Stimulated activated CD8-positive, alpha-beta memory T cell treated with anti-CD3 and anti-CD28 coated beads, Interleukin-15, amount 100 ng/mL, for 48 hours (primary cell): ENCODE measurements at places on chromosomes 2 and 18.

- DNase-seq, result no peak
Measured at GRCh38 chr2:44974064-44974715, 32.7 kb downstream of the SIX3 start.

GRCh38 chr2:239283961-239284795, 116.6 kb downstream of the HDAC4 start:
- DNase-seq, result no peak

DNA sequence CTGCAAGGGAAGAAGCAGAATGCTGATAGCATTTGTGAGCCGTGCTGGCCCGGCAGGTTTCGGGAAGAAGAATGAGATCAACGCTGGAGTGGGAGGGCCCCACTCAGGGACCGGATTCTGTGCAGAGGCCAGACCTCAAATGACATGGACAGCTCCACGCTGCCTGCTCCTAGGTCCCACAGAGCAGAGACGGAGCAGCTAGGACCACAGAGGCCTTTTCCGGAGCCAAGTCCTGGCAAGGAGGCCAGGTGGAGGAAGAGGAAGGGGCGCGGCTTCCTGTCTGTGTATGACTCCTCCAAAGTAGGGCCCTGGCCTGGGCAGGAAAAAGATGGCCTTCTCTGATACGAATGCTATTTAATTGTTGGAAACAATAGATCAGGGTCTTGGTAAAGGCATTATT, 139.9 kb downstream of the LRRC30 start:
- no peak for DNase-seq

GRCh38 chr2:29012211-29012681, 31.1 kb downstream of the TOGARAM2 start:
- peak; percentile 32 for DNase-seq

DNA sequence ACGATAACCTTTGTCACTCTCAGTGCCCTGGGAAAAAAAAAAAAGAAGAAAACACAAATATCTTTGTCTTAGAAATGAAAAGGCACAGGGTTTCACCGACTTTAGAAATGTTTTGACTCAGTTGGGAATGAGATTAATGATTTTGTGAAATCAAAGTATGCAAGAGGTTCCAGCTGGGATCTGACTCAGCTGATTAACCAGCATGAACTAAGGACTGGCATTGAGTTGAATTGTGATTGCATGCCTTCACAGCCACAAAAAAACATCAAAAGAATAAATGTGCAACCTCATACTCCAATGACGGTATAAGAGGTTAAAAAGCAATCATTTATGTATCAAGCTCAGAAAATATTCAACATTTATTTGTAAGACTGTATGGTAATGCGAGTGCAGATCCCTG, 566.6 kb upstream of the DSEL start:
- DNase-seq, result no peak

DNA sequence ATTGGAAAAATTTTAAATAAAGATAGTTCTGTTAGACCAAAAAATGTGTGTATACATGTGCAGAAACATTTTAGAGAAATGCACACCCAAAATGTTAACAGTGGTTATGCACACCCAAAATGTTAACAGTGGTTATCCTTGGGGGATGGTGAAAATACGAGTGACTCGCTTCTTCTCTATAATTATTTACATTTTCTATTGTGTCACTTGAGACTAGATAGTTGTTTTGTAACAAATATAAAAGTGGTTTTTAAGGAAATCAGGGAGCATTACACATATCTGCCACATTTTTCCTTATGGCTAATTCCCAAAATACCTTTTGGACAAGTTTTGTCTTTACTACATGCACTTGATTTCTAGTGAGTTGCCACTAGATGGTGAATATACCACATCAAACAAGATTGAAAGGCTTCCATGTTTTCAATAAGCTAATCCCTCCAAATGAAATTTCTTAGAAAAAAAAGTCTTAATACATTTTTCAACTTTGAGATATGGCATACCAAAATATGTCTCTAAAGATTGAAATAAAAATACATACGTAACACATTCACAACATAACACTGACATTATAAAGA, 9.0 kb upstream of the HIBCH start:
- no peak for DNase-seq

GRCh38 chr18:63553081-63553480, 10.9 kb downstream of the SERPINB12 start:
- no peak for DNase-seq

DNA sequence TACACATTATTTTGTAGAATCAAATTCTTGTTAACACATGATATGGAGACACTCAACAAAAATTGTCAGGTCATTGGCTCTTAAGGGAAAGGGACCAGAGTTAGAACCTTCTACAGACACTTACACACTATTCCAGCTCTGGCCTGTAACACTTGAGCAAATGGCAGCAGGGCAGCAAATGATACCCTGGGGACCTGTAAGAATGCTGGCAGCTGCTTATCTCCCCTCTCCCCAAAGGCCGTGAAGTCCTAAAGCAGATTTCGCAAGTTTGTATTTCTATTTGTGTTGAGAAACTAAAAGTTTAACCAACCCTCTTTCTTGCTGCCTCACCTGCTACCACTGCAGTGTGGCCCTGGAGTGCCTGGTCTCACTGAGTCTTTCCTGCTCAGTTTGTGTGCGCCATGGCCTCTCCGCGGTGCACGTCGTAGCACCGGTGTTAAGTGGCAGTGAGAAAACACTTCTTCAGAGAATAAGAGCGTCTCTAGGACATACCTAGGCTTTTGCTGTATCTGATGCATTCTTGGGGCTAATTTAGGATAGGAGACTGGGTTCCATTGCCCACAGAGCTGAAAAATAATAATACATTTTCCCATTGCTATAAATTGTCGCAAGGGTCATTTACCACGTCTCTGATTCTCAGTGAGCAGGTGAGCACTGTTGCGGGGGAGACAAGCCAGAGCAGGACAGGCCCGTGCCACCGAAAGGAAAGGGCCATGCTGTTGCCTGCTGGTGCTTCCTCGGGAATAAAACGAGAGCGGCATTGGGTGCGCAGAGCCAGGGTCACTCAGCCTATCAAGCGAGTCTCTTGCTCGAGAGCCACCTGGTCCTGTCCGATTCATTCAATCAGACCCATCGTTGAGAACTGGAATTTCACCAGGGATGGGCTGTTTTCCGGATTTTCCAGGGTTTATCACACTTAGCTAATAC, 204.9 kb downstream of the PTGR3 start:
- no peak for DNase-seq

- DNase-seq, result no peak
Measured at GRCh38 chr2:214246417-214246816, 164.4 kb upstream of the VWC2L start.

- DNase-seq, result no peak
Measured at GRCh38 chr2:171279983-171280790, 119.5 kb upstream of the TLK1 start.
